ENCODE measurements at places on chromosomes 6 and 20. TPM values are rescaled to one million over a fixed set of nuclear protein-coding genes. Genes with fewer than 3 reads are reported as not detected.
A peak's percentile ranks its signal among the peaks of the same experiment; 100 is the strongest.

SCUBE3 gene
- total RNA-seq, result not detected

- H3K36me3 ChIP-seq, result peaks cover 8% of the 10 kb centered on the region
- peak overlapping the region; percentile 89 for H3K4me3 ChIP-seq
- H3K27me3 ChIP-seq, result no peaks in the 10 kb centered on the region
- DNase-seq, result no peak
Measured at GRCh38 chr20:31667315-31668285, 29.9 kb downstream of the COX4I2 start.

- H3K4me1 ChIP-seq, result no peaks in the 10 kb centered on the region
- H3K36me3 ChIP-seq, result peaks cover 6% of the 10 kb centered on the region
- no peak for DNase-seq
Measured at GRCh38 chr6:10961837-10962236, 75.0 kb downstream of the SYCP2L start.

DNA sequence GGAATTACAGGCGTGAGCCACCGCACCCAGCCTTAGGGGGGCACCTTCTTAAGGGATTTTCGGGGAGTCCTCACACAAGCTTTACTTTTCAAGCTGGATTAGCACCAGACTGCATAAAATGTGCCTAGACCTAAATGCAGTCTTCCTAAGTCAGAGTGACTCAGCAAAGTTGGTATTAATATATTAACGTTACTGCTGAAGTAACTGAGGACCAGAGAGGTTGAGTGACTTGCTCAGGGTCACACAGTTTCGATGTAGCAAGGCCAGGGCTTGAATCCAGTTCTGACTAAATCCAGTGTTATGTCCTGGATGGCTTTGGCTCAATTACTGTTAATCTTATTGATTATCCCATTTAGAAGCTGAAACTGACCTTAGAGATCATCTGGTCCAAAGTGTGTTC is 13.4 kb downstream of the EDEM2 start:
- no peaks in the 10 kb centered on the region for H3K27me3 ChIP-seq
- no peak overlapping the region for H3K27ac ChIP-seq
- DNase-seq, result no peak
- peaks cover 9% of the 10 kb centered on the region for H3K36me3 ChIP-seq
- no peak overlapping the region for H3K4me3 ChIP-seq

GRCh38 chr20:32344835-32345506 is 13.2 kb upstream of the ASXL1 start:
- no peak overlapping the region for H3K27ac ChIP-seq
- no peak overlapping the region for H3K4me3 ChIP-seq
- H3K36me3 ChIP-seq, result peaks cover 4% of the 10 kb centered on the region

DNA sequence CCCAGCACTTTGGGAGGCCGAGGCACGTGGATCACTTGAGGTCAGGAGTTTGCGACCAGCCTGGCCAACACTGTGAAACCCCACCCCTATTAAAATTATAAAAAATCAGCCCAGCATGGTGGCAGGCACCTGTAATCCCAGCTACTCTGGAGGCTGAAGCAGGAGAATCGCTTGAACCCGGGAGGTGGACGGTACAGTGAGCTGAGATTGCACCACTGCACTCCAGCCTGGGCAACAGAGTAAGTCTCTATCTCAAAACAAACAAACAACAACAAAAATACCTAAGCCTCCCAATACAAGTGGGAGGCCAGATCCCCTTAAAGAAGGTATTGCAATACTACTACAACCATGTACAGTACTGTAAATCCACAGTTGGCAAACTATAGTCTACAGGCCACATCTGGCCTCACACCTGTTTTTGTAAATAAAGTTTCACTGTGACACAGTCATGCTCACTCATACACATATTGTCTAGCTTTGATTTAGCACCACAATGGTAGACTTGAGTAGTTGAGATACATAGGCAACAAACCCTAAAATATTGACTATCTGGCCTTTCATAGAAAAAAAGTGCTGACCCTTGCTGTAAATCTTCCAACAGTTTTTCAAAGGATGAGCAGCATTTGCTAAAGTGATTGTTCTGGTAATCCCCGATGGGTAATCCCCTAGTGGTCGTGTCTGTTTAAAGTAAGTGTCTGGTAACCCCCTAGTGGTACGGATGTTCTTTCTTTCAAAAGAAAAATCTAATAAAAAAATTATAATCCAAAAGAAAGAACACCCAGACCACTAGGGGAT is 202.0 kb downstream of the RNGTT start:
- DNase-seq, result no peak
- peaks cover 11% of the 10 kb centered on the region for H3K4me1 ChIP-seq
- H3K27ac ChIP-seq, result peak overlapping the region; percentile 67

ULBP2 gene
- total RNA-seq, result 4.0 TPM

DNA sequence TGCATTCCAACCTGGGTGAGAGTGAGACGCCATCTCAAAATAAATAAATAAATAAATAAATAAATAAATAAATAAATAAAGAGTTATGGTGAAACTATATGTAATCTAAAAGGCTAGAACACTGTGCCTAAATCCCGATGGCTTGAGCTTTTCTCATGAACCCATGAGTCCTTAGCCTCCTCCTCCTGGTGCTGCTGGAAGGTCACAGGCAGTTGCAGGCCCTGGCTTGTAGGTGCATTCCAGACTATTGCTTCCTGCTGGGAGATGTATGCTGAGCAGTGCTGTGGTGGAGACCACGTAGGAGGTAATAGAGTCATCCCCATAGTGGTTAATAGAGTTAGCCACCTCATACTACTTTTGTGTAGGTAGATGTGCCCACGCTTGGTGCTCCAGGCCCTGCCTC is 12.5 kb downstream of the PTK7 start:
- H3K27ac ChIP-seq, result no peak overlapping the region
- peaks cover 3% of the 10 kb centered on the region for H3K27me3 ChIP-seq
- H3K36me3 ChIP-seq, result no peaks in the 10 kb centered on the region

PAQR8 gene
- total RNA-seq, result 4.1 TPM

NOTCH4 gene
- 1.4 TPM for total RNA-seq

- H3K36me3 ChIP-seq, result peaks cover 10% of the 10 kb centered on the region
- no peak overlapping the region for H3K4me3 ChIP-seq
- no peaks in the 10 kb centered on the region for H3K27me3 ChIP-seq
- no peak overlapping the region for H3K27ac ChIP-seq
- DNase-seq, result no peak
Measured at GRCh38 chr20:38918172-38918571, 8.0 kb upstream of the FAM83D start.

SLC2A10 gene
- total RNA-seq, result 1.5 TPM

GRCh38 chr20:12371990-12372389 is 454.3 kb downstream of the BTBD3 start:
- H3K4me1 ChIP-seq, result no peaks in the 10 kb centered on the region
- no peak overlapping the region for H3K27ac ChIP-seq
- DNase-seq, result no peak

DNA sequence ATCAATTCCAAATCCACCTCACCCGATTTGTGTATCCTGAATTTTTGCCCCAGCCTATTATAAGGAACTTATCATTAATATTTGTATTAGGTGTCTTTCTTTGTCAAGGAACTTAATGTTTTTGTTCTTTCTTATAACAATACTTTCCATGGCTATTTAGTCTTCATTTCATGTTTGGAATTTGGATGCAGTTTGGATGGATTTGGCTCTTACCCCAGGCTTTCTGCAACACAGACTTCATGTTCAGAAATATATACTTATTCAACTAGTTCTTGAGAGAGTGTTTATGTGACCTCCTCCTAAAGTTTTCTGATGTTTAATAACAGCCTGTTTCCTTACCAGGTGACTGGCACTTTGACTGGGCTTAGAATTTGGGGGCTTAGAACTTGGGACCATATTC is 35.9 kb upstream of the TOX2 start:
- no peak for DNase-seq
- H3K27me3 ChIP-seq, result peaks cover 43% of the 10 kb centered on the region
- H3K4me3 ChIP-seq, result no peak overlapping the region
- H3K27ac ChIP-seq, result no peak overlapping the region
- H3K4me1 ChIP-seq, result no peaks in the 10 kb centered on the region

DNA sequence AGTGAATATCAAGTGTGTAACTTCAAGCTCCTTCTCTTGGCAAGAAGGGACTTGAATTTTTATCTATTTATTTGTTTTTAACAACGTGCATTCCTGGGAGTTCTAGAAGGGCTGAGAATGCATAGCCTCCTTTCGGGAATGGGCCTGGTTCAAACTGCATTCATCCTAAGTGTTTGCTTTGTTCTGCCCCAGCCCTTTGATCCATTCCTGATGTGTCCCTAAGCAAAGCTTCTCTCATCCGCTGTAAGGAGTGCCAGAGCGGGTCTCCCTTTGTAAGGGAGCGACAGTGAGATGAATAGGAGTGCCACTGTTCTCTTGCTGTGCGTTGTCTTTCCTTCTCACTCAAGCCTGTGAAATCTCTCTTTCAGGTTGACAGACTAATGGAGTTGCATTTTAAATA is 61.0 kb upstream of the VSTM2L start:
- H3K4me1 ChIP-seq, result peaks cover 2% of the 10 kb centered on the region
- no peak overlapping the region for H3K4me3 ChIP-seq
- H3K27me3 ChIP-seq, result no peaks in the 10 kb centered on the region
- H3K36me3 ChIP-seq, result peaks cover 13% of the 10 kb centered on the region
- H3K27ac ChIP-seq, result no peak overlapping the region
- no peak for DNase-seq

DNA sequence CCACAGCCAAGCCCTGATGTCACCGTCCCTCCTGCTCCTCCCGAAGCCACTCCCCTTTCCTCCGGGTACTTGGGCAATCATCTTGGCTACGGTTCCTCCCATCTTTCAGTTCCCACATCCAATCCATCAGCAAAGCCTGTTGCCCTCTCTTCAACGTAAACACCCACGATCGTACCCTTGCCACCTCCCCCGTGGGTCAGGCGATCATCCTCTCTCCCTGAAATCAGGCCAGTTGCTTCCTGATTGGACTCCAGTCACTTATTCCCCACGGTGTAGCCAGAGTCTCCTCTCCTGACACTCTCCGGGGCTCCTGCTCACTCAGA is 44.5 kb downstream of the SULF2 start:
- no peak for DNase-seq
- peaks cover 12% of the 10 kb centered on the region for H3K27me3 ChIP-seq
- H3K27ac ChIP-seq, result no peak overlapping the region
- peaks cover 3% of the 10 kb centered on the region for H3K4me1 ChIP-seq

TXLNB gene
- total RNA-seq, result 0.05 TPM

EYS gene
- 0.20 TPM for total RNA-seq

GRCh38 chr6:44356487-44356886 is 14.0 kb downstream of the SPATS1 start:
- H3K27ac ChIP-seq, result no peak overlapping the region
- peaks cover 12% of the 10 kb centered on the region for H3K27me3 ChIP-seq
- no peak overlapping the region for H3K4me3 ChIP-seq
- no peaks in the 10 kb centered on the region for H3K36me3 ChIP-seq
- no peaks in the 10 kb centered on the region for H3K4me1 ChIP-seq
- DNase-seq, result no peak

GRCh38 chr6:5713519-5713918 is 293.2 kb downstream of the NRN1 start:
- peaks cover 12% of the 10 kb centered on the region for H3K36me3 ChIP-seq
- no peak for DNase-seq
- H3K27me3 ChIP-seq, result no peaks in the 10 kb centered on the region
- H3K4me1 ChIP-seq, result no peaks in the 10 kb centered on the region
- no peak overlapping the region for H3K27ac ChIP-seq

DNPH1 gene
- 15.0 TPM for total RNA-seq

GRCh38 chr6:162974685-162975084 is 246.9 kb downstream of the PACRG start:
- no peak overlapping the region for H3K4me3 ChIP-seq
- H3K27ac ChIP-seq, result no peak overlapping the region
- H3K4me1 ChIP-seq, result no peaks in the 10 kb centered on the region
- no peaks in the 10 kb centered on the region for H3K36me3 ChIP-seq
- H3K27me3 ChIP-seq, result no peaks in the 10 kb centered on the region

ADAM33 gene
- total RNA-seq, result not detected

DNA sequence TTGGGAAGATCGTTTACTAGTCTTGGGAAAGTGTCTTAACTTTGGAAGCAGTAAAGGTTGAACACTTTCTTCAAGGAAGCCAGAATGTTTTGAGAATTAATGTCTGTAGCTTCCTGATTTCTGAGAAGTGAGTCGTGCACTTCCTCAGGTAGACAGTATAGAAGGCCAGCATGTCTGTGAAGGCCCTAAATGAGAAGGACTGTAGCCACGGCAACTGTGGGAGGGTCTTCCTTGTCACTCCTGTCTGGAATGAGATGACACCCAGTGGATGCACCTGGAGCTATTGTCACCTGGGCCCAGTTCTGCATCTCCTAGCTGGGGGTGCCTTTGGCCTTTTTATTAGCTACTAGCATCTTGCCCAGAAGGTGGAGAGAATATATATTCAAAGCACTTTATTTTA is 8.8 kb downstream of the STX16 start:
- H3K27ac ChIP-seq, result peak overlapping the region; percentile 92
- H3K4me3 ChIP-seq, result peak overlapping the region; percentile 65
- DNase-seq, result no peak
- no peaks in the 10 kb centered on the region for H3K36me3 ChIP-seq
- no peaks in the 10 kb centered on the region for H3K27me3 ChIP-seq

DNA sequence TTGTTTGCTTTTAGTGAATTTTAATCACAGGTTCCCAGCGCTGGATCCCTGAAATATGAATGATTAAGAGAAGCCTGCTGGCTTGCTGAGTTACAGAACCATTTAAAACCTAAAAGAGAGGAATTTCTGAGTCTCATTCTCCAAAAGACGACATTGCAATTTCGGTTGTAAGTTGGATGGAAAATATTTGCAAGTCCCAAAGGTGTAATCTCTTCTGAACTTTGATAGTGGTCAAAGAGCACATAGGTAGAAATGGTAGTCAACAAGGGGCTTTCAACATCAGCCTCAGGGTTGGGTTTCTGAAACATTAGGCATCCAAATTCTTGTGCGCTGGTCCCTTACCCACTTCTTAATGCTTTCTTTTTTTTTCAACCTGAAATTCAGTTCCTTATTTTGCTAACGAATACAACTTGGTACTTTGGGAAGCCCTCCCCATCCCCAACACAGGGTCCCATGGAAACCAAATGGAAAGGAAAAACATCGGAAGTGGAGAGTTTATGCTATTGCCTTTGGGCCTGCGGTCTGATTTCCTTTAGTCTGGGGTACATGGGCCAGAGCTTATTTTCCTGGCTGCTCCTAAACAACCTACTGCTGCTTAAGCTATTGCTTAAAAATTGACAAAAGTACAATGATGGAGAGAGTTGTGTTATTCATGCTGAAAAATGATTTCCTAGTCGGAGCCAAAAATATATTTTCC is 117.0 kb upstream of the KCNK16 start:
- H3K27me3 ChIP-seq, result peaks cover 31% of the 10 kb centered on the region
- no peak overlapping the region for H3K27ac ChIP-seq
- no peaks in the 10 kb centered on the region for H3K4me1 ChIP-seq
- H3K4me3 ChIP-seq, result no peak overlapping the region
- DNase-seq, result no peak
- no peaks in the 10 kb centered on the region for H3K36me3 ChIP-seq

SAMD10 gene
- 33.6 TPM for total RNA-seq

DPPA5 gene
- total RNA-seq, result not detected

DNA sequence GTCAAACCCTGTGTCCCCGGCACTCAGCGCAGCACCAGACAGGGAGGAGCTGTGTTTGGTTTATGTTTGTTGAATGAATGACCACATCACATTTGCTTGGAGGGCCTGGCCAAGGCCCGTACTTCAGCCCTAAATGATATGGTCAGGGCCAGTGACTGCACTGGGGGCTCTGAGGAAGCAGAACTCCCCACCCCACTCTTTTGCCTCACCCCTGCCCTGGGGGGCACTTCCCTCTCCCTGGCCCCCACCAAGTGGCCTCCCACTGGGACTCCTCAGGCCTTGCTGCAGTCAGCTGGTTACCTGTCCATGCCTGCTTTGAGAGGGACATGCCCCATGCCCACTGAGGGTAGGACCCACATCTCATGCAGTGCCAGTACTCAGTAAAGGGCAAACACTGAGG is 2.9 kb downstream of the ADISSP start:
- no peaks in the 10 kb centered on the region for H3K27me3 ChIP-seq
- H3K27ac ChIP-seq, result no peak overlapping the region
- no peaks in the 10 kb centered on the region for H3K36me3 ChIP-seq
- DNase-seq, result no peak
- peaks cover 9% of the 10 kb centered on the region for H3K4me1 ChIP-seq

MATN4 gene
- total RNA-seq, result 0.31 TPM
